ENCODE measurements at places on chromosomes 5 and 9.

GRCh38 chr5:177545487-177546257, 8.7 kb downstream of the FAM193B start:
- no peak for DNase-seq

GRCh38 chr9:137411645-137412380, 11.1 kb downstream of the EXD3 start:
- no peak for DNase-seq

GRCh38 chr5:37197340-37198050, 51.7 kb downstream of the CPLANE1 start:
- DNase-seq, result no peak

GRCh38 chr9:85715587-85715986, 26.2 kb downstream of the AGTPBP1 start:
- DNase-seq, result no peak

DNA sequence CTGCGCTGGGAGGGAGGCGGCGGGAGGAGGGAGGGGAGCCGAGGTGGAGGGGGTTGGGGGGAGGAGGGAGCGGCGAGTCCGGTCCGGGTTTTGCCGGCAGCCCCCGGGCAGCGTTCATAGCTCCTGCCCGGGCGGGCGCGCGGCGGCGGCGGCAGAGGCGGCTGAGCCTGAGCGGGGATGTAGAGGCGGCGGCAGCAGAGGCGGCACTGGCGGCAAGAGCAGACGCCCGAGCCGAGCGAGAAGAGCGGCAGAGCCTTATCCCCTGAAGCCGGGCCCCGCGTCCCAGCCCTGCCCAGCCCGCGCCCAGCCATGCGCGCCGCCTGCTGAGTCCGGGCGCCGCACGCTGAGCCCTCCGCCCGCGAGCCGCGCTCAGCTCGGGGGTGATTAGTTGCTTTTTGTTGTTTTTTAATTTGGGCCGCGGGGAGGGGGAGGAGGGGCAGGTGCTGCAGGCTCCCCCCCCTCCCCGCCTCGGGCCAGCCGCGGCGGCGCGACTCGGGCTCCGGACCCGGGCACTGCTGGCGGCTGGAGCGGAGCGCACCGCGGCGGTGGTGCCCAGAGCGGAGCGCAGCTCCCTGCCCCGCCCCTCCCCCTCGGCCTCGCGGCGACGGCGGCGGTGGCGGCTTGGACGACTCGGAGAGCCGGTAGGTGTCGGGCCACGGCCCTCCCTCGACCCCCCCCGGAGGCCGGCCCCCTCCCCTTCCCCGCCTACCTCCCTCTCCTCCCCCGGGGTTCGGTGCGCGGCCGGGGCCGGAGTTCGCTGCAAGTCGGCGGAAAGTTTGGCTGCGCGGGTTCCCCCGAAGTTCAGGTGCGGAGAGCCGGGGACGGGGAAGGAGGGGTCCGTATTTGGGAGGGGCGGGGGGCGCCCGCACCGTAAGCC, at the start of gene CXXC5:
CXXC5 (plus strand) TSS at position 145 of the 877 bp plus-strand sequence. CDS start 32,175 bp downstream, outside the sequence.
- no peak for DNase-seq

DNA sequence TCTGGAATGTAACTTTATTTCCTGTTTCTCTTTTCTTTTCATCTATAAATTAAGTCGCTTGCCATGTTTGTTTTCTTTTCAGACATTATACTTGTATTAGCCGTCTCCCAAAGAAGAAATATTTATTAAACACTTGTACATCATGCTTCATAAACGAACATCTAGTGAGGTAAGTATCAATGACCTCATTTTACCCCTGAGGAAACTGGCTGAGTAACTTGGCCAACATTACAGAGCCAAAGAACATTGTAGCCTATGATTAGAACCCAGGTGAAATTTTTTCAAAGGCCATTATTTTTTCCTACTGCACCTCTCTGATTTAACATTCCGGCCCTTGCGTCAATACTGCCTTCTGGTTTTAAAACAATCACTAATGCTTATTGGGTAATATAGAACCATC, 4.2 kb downstream of the FREM1 start:
- no peak for DNase-seq

DNA sequence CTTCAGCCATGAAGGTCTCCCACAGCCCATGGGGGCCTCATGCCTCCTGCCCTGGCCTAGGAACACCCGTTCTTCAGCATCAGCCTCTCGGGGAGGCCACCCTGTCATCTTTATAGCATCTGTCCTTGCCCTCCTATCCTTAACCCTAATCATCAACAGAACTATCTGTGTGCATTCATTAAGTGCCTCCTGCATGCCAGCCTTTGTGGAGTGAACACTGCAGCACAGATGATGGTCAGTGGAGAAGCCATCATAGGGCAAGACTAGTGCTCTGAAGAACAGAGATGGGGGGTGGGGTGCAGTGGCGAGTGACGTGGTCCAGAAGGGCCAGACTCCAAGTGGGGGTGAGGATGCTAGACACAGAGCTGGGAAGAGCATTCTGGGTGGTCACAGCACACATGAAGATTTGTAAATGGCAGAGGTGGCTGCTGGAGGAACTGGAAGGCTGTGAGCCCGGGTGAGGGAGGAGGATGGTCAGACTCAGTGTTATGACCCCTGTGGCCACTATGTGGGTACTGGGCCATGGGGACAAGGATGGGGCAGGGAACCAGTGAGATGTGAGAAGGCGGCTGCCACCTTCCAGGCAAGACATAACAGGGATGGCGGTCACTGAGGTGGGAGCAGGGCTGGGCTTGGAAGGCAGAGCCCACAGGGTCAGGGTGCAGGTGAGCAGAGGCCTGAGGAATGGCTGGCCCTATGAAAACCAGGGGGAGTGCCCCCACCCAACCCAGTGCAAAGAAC, 3.6 kb upstream of the CARD19 start:
- no peak for DNase-seq

DNA sequence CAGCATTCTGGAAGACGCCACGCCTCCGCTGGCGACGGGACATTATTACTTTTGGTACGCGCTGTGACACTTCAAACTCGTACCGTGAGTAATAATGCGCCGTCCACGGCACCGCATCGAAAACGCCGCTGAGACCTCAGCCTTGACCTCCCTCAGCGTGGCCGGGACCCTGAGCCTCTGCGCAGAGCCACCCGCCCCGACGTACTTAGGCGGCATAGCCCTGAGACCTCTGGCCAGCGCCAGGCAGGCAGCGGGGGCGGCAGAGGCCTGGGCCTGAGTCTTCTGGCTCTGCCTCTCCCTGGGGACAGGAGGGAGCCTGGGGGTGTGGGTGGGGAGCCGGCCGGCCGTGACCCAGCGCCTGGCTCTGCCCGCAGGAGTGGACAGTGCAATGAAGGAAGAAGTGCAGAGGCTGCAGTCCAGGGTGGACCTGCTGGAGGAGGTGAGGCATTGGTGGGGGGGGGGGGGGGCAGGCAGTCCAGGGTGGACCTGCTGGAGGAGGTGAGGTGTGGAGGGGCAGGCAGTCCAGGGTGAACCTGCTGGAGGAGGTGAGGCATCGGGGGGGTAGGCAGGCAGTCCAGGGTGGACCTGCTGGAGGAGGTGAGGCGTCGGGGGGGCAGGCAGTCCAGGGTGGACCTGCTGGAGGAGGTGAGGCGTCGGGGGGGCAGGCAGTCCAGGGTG, 8.0 kb downstream of the EGFL7 start:
- DNase-seq, result no peak

- no peak for DNase-seq
These were observed 57.5 kb downstream of the ZNF510 start for GRCh38 chr9:96720435-96720834.

- DNase-seq, result no peak
These were observed 19.9 kb downstream of the NIPBL start for GRCh38 chr5:36896476-36896875.

DNA sequence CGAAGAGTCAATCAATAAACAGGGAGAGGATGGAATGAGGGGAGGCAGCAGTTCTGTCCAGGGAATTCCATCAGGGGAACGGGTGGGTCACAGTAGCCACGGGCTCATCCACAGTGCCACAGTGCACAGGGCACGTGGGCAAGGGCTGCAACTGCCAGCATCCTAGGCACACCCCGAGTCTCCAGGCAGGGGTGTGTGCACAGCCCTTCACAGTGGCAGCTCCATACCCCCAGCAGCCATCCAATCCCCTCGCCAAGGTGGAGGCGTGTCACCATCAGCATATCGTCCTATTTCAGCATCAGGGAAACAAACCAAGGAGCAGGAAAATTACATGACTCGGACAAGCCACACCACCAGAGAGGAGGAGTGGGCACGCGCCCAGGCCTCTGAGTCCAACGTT, 133.6 kb downstream of the ADAMTS2 start:
- no peak for DNase-seq

- DNase-seq, result no peak
These were observed 55.2 kb upstream of the JAK2 start for GRCh38 chr9:4929917-4930316.

GRCh38 chr5:143771189-143771588, 40.8 kb upstream of the HMHB1 start:
- DNase-seq, result no peak

DNA sequence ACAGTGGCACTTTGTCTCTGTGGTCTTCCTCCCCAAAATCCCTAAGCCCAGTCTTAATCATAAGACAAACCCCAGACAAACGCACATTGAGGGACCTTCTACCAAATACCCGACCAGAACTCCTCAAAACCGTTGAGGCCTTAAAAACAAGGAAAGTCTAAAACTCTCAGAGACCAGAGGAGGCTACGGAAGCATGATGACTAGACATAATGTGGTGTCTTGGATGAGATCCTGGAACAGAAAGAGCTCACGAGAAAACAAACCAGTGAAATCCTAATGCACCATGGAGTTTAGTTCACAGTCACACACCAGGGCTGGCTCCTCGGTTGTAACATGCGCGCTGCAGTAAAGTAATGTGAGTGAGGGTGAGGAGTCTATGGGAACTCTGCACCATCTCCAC, 58.4 kb downstream of the OTULIN start:
- no peak for DNase-seq

- no peak for DNase-seq
These were observed 71.8 kb upstream of the NFIL3 start for GRCh38 chr9:91495450-91495849.

DNA sequence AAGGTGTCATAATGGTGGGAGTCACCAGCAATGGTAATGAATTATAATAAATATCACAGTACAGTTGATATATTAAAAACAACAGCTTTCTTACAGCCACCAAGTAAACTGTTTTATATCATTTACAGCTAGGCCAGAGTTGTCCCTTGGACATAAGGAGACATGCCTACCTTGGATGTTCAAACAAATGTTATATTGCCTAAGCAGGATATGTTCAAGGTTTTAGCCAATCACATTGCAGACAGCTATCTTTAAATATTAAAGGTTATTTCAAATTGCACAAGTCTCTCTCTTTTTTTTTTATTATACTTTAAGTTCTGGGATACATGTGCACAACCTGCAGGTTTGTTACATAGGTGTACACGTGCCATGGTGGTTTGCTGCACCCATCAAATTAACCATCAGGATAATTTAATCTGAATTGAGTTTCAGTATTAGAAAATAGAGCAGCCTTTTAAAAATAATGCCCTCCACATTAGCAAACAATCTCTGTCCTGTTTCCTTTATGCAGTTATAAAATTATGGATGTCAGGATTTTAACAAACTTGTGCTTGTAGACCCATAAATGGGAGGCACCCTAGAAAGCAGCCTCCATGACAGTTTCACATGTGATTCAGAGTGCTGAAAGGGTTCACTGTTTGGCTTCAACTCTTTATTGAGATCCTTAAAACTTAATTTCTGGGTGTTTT, 340.7 kb downstream of the ARRDC3 start:
- no peak for DNase-seq

DNA sequence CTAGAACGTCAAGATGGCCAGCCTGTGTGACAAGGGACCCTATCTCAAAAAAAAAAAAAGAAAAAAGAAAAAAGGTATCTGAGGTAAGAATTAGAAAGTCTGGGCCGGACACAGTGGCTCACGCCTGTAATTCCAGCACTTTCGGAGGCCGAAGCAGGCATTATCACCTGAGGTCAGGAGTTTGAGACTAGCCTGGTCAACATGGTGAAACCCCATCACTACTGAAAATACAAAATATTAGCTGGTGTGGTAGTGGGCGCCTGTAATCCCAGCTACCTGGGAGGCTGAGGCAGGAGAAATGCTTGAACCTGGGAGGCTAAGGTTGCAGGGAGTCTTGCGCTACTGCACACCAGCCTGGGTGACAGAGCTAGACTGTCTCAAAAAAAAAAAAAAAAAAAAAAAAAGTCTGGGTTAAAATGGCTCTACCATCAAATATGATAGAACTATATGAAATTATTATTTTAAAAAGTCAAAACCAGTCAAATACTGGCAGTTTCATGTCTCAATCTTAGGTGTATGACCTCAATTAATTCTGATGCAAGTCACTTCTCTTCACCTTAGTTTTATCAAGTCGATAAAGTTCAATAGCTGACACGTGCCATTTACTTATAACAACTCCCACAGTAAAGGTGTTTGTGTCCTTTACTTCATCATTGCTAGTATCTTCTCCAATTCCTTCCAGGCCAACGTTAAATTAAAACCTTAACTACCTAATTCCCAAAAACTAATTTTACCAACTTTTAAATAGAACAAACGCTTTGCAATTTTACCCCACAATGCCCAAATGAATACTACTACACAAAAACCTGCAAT, 1.1 kb downstream of the RPS23 start:
- DNase-seq, result no peak

DNA sequence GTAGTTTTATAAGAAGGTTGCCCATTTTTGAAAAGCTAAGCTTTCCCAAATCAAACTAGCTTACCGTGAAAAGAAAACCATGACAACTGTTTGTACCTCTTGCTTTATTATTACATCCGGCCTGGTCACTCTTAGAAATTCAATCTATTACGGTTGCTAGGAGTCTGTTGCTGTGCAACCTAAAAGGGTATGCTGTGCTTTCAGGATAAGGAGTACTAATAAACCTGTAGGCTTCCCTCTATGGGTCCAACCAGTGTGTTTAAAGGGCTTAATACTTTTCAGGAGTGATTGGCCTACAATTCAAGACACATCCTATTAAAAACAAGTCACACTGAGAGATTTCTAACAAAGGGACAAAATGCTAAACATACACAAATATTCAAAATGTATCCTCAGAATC, 27.1 kb downstream of the RFX3 start:
- DNase-seq, result no peak

DNA sequence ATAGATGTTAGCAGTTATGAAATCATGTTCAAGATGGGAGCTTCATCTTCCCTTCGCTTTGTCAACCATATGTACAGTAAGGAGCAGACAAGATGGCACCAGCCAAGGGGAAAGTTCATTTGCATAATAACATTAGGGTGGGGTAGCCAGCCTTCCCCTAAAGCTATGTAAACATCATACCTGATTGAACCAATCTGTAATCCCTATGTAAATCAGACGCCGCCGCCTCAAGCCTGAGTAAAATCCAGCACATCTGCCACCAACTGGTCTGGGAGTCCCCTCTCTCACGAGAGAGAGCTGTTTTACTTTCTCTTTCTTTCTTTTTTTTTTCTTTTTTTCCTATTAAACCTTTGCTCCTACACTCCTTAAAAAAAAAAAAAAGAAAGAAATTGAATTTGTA, 30.8 kb upstream of the REEP2 start:
- DNase-seq, result no peak

DNA sequence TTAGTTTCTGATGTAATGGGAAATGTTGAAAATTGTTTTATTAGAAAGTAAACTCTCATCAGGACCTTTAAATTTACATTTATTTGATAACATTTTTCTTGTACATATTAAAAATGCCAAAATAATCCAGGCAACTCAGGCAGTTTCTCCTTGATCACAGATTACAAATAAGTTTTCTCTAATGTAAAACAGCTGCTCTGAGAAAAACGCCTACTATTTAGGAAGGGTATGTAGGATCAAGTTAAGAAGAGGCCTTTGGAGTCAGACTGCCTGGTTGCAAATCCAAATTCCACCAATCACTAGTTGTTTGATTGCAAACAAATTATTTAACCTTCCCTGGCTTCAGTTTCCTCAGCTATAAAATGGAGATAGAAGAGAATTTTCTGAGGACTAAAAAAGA, 610.8 kb downstream of the PDE4D start:
- DNase-seq, result no peak

GRCh38 chr9:77163884-77164283, 13.4 kb upstream of the VPS13A start:
- no peak for DNase-seq

- no peak for DNase-seq
These were observed 19.5 kb downstream of the RAD1 start for GRCh38 chr5:34895641-34896419.

All from stimulated activated CD8-positive, alpha-beta memory T cell treated with anti-CD3 and anti-CD28 coated beads, Interleukin-2, amount 100 ng/mL, for 1 hour (primary cell).